ENCODE measurements at places on chromosomes 3 and 15.

GRCh38 chr3:187570776-187571175 lies 99.4 kb downstream of the SST start:
- no peak for DNase-seq

DNA sequence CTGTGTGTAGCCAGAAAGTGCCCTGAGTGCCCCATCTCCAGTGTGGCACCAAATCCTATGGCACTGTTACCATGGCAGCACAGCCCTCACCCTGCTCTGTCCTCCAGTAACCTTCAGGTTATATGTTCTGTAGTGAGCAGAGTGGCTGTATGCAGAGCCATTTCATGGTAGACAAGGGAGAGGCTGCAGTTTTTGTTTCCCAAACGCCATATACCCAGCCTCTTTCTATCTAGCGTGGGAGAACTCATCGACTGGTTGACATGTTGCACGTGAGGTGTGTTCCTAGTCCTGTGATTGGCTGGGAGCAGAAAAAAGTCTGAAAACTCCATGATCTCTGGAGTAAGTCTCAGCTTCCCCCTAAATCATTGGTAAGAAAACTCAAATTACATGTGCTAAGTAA lies 2.0 kb downstream of the SIDT1 start:
- DNase-seq = no peak

- no peak for DNase-seq
These were observed 137.6 kb downstream of the SMAD6 start for GRCh38 chr15:66839506-66840112.

GRCh38 chr3:71035314-71035713 lies 548.2 kb downstream of the FOXP1 start:
- DNase-seq = no peak

GRCh38 chr3:88410259-88410658 lies 260.5 kb downstream of the C3orf38 start:
- DNase-seq = no peak

GRCh38 chr3:62134061-62134496 lies 239.3 kb downstream of the FEZF2 start:
- no peak for DNase-seq

DNA sequence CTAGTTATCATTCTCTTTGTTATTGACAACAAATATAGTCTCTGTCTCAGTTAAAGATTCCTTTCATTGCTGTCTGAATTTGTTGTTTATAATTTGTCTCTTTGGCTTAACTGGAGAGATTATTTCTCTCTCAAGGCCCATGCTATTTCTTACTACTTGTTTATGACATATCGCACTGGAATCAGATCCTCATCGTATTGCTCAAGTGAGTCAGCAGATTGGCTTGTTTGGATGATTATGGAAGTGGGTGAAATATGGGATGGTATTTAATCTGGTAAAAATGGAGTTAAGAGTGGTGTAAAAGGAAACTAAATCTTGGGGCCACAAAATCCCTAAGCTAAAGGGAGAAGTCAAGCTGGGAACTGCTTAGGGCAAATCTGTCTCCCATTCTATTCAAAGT lies 613.1 kb downstream of the SI start:
- no peak for DNase-seq

GRCh38 chr3:15215996-15216395 lies 9.9 kb downstream of the CAPN7 start:
- no peak for DNase-seq

DNA sequence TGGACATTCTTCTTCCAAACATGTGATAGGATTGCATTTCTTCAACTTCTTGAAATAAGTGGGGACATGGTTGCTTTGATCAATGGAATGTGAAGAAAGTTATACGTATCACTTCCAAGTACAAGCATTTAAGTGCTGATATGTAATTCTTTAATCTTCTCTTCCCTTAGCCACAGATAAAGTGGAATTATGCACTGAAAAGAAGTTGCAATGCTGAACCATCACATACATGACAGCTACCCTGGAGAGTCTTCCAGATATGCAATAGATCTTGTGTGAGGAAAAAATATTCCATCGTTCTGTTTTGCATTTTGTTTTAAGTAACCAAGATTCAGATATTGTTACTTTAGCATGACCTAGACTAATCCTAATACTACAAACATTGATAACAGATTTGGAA lies 674.3 kb downstream of the NSUN3 start:
- no peak for DNase-seq

DNA sequence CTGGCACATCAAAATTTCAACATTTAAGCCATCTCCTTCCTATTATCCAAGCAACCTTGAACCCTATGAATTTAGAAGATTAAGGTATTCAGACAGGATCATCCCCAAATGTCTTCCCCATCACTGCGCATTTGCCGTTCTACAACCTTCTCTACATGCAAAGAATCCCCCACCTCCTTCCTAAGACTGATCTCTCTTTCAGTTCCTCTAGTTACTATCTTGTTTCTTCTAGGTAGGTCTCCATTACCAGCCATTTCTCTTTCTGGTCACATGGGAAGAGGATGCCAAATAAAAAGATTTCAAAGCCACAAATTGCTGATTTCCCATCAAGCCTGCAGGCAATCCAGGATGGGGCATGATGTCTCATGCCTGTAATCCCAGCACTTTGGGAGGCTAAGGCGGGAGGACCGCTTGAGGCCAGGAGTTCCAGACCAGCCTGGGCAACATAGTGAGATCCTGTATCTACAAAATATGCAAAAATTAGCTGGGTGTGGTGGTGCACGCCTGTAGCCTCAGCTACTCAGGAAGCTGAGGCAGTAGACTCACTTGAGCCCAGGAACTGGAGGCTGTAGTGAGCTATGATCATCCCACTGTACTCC lies 29.7 kb upstream of the MTMR10 start:
- DNase-seq = no peak

DNA sequence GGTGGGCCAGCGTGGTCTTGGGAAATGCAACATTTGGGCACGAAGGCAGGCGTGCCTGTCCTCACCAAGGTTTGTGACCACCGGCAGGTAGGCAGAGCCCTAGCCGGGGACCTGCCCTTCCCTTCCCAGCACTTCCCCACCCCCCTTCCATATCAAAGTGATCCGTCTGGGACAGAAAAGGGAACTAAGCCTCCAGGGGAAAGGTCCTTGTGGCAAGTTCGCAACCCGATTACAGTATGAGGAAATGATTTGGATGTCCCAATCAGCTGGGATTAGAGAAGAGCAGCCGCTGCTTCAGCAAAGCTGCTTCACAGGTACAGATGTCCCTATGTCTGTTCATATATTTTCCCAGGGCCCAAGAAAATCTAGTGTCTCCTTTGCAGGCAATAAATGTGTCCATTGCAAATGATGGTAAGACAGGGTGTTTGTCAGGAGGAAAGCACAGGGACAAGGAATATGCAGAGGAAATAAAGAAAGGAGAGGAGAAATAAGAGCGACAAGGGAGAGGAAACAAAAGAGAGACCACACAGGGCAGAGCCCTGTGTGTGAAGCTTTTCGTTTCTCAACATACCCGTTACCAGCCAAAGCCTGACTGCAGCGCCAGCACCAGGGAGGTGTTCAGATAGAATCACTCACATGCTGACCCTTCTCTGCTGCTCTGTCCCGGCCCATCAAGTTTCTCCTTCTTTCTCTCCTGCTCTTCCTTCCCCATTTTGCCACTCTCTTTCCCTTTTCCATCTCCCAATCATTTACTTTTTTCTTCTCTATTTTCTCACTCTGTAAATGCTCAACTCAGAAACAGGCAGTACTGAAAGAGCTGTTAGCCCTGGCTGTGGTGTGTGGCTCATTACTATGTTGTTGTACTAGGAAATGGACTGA lies 17.4 kb upstream of the SECISBP2L start:
- DNase-seq = no peak

GRCh38 chr3:157174290-157174648 lies 14.3 kb upstream of the CCNL1 start:
- peak; percentile 9 for DNase-seq

GRCh38 chr3:169082076-169082475 lies 581.4 kb downstream of the MECOM start:
- DNase-seq = no peak

DNA sequence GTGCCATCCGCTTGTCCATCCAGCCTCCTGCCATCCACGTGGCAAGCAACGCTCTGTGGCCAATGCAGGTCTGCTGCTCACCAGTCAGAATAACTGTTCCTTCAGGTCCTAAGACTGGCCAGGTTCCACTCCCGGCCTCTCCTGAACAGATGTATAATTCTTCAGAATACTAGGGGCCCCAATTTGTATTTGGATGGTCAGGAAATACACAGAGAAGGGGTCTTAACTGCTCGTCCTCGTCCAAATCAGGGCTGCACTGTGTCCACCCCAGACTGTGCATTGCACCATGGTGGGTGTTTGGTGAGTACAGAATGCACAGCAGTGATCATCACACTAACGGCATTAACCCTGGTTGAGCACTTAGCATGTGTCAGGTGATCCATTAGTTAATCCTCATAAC lies 46.0 kb downstream of the MINAR1 start:
- DNase-seq = no peak

GRCh38 chr3:139458348-139458747 lies 18.0 kb downstream of the RBP2 start:
- no peak for DNase-seq

DNA sequence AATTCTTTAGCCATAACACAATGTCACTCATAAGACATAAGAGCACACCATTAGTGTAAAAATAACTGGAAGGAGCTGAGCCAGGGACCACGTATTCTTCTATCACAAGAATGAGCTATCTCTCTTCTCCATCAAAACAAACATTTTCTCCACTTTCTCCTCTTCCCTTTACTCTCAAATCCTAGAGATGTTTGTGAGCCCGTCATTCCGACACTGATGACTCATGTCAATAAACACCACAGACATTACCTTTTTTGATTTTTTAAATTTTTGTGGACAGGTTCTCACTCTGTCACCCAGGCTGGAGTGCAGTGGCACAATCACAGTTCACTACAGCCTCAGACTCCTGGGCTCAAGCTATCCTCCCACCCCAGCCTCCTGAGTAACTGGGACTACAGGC lies 86.6 kb downstream of the MEX3B start:
- DNase-seq = no peak

- no peak for DNase-seq
These were observed 73.9 kb downstream of the BBX start for GRCh38 chr3:107596639-107597038.

GRCh38 chr3:177565981-177566380 lies 368.7 kb upstream of the TBL1XR1 start:
- DNase-seq = no peak

- DNase-seq = no peak
These were observed 34.8 kb downstream of the LIPC start for GRCh38 chr15:58466566-58466965.

GRCh38 chr3:129612534-129613366 lies 6.3 kb upstream of the PLXND1 start:
- no peak for DNase-seq

GRCh38 chr3:86282106-86282787 lies 708.7 kb downstream of the VGLL3 start:
- no peak for DNase-seq

- DNase-seq = no peak
These were observed 2.1 kb upstream of the CPB1 start for GRCh38 chr3:148825476-148825875.

DNA sequence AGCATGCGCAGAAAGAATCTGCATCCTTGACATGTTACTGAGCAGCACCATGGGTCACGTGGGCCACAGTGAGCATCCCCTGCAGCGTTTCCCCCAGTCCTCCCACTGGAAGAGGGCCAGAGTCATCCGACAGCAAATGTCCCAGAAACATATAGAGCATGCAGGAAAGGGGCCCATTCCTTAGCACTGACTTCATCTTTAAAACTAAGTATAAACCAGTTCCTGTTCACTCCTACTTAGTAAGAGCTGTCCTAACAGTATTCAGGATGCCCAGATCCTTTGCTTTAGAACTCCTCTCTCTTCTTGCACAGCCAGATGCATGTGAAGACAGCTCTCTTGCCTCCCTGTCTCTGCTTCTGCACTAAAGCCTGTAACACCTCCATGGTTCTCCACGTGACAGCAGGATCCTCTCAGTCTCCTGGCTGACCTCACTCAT lies 79.3 kb upstream of the OXTR start:
- DNase-seq = no peak

- peak; percentile 58 for DNase-seq
These were observed at the start of gene CDAN1 for GRCh38 chr15:42736793-42737528. Gene CDAN1, minus strand, starts transcription at chr15:42737128. Its CDS starts 26 bp downstream, at chr15:42737102.

- no peak for DNase-seq
These were observed 5.6 kb upstream of the NCBP2 start for GRCh38 chr3:196947860-196948441.

- no peak for DNase-seq
These were observed 41.1 kb downstream of the FILIP1L start for GRCh38 chr3:100073049-100073713.

- DNase-seq = no peak
These were observed 48.6 kb upstream of the FLNB start for GRCh38 chr3:57959423-57960173.

- DNase-seq = no peak
These were observed 801 bp upstream of the CDAN1 start for GRCh38 chr15:42737529-42738328.

GRCh38 chr3:31840252-31840651 lies 140.8 kb downstream of the OSBPL10 start:
- no peak for DNase-seq

DNA sequence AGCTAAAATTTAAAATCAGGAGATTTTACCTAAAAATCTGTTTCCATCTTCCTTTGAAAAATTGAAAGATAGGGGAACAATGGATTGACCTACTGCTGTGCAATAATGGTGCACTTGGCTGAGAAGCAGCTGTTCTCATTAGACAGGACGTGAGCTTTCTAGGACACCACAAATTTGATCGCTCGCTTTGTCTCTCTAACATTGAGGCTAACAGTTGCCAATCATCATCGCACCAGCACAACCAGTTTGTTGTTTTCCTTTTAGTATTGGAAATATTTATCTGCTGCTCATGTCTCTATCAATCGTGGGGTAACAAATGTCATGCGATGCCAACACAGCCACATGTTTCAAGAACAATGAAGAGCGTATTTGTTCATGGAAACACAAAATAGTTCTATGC lies 228.8 kb upstream of the P2RY1 start:
- no peak for DNase-seq

GRCh38 chr3:71156062-71156665 lies 427.4 kb downstream of the FOXP1 start:
- no peak for DNase-seq

DNA sequence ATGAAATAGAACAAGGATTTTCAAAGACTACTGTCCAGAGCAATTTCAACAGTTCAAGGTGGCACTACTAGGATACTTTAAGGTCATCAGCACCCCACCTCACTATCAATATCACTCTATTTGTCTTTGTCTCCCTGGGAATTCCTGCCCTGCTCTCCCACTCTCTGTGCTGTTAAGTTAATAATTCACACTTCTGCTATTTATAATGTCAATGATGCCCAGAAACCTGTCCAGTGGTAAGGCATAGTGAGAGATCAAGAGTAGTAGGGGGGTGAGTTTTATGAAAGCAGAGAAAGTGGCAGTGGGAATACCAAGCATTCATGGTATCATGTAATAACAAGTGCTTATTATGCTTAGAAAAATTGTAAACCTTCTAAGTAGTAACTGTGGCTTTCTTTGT lies 7.3 kb downstream of the TMCO5A start:
- no peak for DNase-seq
